ENCODE measurements at places on chromosomes 4 and X. TPM values are rescaled to one million over a fixed set of nuclear protein-coding genes. Genes with fewer than 3 reads are reported as not detected.

GRCh38 chr4:95068818-95069478 lies 311.2 kb downstream of the BMPR1B start:
- DNase-seq = no peak

DNA sequence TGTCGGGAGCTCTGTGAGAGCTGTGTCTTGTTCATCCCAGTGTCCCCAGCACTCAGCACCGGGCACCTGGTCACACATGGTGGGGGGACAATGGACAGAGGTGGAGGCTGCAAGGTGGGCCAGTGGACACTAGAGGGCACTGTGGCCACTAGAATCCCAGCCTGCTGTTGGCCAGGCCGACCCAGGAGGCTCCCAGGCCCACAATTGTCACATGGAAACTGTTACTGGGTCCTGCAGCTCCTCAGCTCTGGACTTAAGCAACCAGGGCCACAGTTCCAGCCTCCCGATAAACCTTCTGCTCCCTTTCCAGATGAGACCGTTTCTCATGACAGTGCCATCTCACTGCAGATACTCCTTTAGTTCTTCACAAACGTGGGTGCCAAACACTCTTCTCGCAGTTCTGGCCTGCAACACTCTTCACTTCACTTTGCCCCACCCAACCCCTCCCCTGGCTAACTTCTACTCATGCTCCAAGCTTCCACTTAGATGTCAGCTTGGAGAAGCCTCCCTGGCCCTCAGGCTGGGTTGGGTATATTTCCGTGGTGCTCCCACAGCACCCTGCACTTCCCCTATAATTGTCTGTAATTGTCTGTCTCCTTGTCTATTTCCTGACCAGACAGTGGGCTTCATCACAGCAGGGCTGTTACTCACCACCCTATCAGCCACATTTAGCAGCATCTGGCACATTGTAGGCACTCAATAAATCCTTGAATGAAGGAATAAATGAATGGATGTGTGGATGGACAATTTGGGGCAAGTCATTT lies 3.5 kb upstream of the IQSEC2 start:
- DNase-seq = peak; percentile 62

- DNase-seq = no peak
Observed at GRCh38 chrX:109889289-109890006, 113.5 kb upstream of the TMEM164 start.

DNA sequence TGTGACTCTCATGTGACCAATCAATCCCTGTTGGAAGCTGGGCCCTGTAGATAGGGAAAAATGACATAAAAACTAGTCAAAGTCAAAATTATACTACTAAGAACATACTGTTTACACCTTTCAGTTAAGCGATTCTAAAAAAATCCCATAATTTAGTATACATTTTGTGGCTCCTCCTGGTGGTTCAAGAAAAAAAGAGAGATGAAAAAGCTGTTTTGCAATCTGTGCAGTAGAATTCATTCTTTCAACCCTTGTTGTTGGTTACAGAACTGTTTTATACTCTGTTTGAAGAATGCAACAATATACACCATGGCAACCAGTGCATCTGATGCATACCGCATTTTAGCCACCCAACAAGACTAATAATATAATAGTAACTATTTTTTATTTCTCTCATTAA lies 66.8 kb upstream of the ANK2 start:
- DNase-seq = no peak

- DNase-seq = no peak
Observed at GRCh38 chr4:164408831-164409230, 345.1 kb upstream of the SMIM31 start.

DNA sequence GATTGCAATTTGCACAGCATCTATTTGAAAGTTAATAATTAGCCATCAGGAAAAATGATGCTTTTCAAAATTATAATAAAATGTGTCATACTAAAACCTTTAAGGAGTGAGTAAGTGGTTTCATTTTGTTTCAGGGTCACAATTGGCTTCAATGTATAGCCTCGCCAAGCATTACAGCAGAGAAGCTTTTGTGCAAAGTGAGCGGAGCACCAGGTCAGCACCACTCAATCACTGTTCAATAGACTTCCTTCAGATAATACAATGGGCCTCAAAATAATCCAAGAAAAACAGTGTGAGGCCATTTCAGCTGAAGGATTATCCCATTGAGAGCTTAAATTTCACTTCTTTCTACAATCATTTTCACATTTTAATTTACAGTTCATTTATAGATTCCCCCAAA lies 409.2 kb upstream of the SLIT2 start:
- no peak for DNase-seq

DNA sequence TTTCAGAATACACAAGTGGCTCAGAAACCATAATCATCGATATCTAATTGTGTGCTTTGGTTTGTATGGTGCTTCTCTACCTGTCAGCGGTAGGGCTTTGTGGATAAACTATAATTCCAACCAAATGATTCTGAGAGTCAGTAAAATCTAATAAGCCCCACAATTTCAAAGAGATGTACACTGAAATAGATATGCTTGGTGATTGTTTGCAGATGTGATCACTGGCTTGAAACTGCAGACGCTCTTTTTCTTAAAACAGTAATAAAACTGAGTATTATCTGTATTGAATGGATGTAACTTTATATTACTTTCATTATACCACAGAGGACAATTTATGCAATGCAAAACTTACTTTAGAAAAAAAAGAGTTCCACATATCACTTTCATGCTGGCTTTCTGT lies 198.8 kb upstream of the ANXA10 start:
- DNase-seq = no peak

The CXCL11 gene
- total RNA-seq = 0.14 TPM

Measured in activated CD4-positive, alpha-beta T cell treated with anti-CD3 and anti-CD28 coated beads for 36 hours (primary cell).